Stimulated activated CD4-positive, alpha-beta T cell treated with anti-CD3 and anti-CD28 coated beads, Interleukin-15, amount 100 ng/mL, for 1 hour (primary cell): ENCODE measurements at places on chromosomes 7 and 10.

- no peak for DNase-seq
Observed at GRCh38 chr7:22601408-22601807, 101.4 kb upstream of the STEAP1B start.

DNA sequence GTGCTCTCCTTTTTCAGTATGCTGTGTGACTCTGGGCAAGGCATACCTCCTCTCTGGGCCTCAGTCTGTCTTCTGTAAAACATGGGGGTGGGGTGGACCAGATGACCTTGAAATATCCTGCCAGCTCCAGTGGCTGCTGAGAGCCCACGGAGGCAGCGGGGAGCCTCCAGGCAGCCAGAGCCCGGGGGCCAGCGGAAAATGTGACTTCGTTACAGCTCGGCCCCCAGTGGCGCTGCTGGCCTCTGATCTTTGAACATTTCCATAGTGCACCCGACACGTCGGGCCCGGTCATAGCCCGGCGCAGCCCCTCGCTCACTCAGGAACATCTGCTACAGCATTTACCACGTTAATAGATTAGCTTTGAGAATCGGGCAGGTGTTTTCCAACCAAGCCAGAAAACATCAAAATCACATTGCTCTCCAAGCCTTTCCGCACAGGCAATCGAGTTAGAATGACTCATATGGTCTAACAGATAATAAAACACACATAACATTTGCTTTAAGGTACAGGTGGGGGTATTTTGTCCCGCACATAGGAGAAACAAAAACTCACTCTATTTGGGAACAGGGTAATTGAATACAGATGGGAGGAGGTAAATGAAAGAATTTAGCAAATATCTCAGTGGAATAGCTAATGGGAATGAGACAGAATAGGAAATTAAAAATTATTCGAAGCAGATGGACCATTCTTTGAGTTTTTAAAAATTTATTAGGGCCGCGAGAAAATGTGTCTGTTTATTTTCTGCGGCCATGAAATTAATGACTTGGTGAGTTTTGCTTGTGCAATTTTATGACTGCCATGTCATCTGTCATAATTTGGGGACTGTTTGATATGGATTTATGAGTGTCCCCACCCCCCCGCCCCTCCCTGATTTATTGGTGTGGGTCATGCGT is 26.3 kb upstream of the COMTD1 start:
- no peak for DNase-seq

GRCh38 chr7:28919510-28919909 is 38.6 kb downstream of the TRIL start:
- DNase-seq, result no peak

DNA sequence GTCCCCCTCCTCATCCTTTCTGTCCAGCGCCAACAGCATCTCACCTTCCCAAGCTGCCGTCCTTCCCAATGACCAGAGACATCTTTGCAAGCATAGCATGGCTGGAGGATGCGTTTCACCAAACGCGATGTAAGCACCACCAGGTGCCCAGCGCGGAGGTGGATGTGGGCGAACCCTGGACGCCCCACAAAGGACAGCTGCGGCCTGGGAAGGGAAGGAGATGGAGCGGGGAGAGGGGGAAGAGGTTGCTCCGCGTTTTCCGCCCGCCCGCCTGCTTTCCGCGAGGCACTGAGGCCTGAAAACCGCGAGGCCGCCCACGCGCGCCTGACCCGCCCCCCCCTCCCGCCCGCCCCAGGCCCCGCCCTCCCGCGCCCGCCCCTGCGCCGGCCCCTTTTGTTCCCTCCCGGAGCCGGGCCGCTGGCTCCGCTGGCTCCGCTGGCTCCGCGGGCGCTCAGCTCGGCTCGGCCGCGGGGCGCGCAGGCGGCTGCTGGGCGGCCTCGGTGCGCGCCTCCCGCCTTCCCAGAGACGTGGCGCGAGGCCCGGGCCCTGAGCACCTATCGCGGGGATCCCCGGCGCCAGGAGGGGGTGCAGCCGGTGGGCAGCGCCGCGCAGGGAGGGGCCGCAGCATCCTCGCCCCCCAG is at the start of gene CLIP2:
TSS of gene CLIP2 (plus strand) at position 390 of the 641 bp plus-strand sequence. CDS start 28,140 bp downstream, outside the sequence.
- DNase-seq, result peak; percentile 63

GRCh38 chr7:26533217-26533616 is 241.6 kb downstream of the SNX10 start:
- DNase-seq, result no peak

- DNase-seq, result no peak
Observed at GRCh38 chr10:12966067-12966466, 35.4 kb downstream of the CCDC3 start.

DNA sequence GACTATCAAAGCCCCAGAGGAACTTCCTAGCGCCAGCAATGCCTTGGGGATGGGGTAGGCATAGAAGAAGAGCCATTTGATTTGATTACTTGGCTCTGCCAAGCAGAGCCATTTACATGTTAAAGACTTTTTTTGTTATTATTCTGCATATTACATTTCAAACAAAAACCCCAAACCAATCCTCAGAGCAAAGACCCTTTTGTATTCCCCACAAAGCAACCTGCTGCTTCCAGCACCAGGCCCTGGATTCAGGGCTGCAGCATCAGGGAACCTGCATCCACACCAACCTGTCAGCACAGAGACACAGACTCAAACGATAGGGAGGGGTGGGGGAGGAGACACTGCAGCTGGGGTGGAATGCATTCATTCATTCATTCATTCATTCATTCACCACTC is 73.2 kb downstream of the GRID1 start:
- no peak for DNase-seq

- no peak for DNase-seq
Observed at GRCh38 chr7:55084307-55084706, 65.5 kb downstream of the EGFR start.

DNA sequence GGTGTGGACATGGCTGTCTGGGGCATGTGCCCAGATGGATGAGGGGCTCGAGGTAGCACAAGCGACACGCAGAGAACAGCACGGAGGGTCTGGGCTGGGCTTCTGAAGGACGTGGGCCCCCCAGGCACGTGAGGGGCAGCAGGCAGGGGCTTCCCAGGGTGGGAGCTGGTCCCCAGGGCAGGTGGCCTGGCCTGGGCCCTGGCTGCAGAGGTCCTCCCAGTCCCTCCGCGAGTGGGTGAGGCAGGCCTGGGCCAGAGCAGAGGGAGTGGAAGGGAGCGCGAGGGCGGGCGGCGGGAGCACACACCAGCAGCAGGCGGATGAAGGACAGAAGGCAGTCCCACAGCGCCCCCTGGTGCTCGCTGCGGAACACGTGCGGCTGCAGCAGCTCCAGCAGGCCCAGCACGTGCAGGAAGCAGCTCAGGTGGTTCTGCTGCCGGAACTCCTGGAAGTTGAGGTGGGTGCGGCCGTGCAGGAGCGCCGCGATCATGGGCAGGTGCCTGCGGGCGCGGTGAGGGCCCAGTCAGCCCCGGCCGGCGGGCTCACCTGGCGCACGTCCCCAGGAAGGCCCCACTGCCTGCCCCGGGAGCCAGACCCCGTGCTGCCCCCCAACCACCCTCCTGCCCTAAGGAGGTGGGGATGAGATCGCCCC is 14.7 kb upstream of the MICALL2 start:
- DNase-seq, result peak; percentile 79

- DNase-seq, result no peak
Observed at GRCh38 chr10:20954519-20954918, 57.4 kb upstream of the NEBL start.

- peak; percentile 81 for DNase-seq
Observed at GRCh38 chr10:97318772-97319651, at the start of gene FRAT1. Gene FRAT1, plus strand, starts transcription at chr10:97319271. Its CDS starts 183 bp downstream, at chr10:97319454.

DNA sequence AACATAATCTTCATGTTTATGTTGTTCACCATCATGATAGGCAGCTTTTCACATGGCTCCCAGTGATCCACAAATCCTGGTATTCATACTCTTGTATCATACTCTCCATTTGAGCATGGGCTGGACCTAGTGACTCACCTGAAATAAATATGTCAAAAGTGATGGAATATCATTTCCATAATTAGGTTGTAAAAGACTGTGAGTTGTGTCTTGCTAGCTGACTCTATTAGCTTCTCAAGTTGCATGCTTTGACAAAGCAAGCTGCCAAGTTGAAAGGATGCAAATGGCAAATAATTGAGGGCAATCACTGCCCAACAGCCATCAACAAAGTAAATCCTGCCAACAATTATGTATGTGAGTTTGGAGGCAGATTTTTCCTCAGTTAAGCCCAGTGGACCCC is 300.4 kb downstream of the AHR start:
- no peak for DNase-seq

- DNase-seq, result no peak
Observed at GRCh38 chr7:150447966-150448788, 2.3 kb upstream of the GIMAP8 start.

GRCh38 chr10:99389729-99390480 is 40.5 kb downstream of the GOT1 start:
- DNase-seq, result no peak

GRCh38 chr7:96328016-96328415 is 6.1 kb upstream of the SLC25A13 start:
- no peak for DNase-seq
